Activated CD8-positive, alpha-beta memory T cell treated with anti-CD3 and anti-CD28 coated beads, Interleukin-2, amount 10 ng/mL, durations not matched to agents 7 days and 5 days (primary cell): ENCODE measurements at places on chromosomes 1 and 21. TPM values are rescaled to one million over a fixed set of nuclear protein-coding genes. Genes with fewer than 3 reads are reported as not detected.

MARCKSL1 gene
- 11.8 TPM for total RNA-seq

AZIN2 gene
- total RNA-seq: 19.4 TPM

HES2 gene
- 0.52 TPM for total RNA-seq

SLC9C2 gene
- total RNA-seq: not detected

ST6GALNAC3 gene
- total RNA-seq: 0.26 TPM

HEYL gene
- total RNA-seq: not detected

MAP3K21 gene
- 2.2 TPM for total RNA-seq

CR1L gene
- not detected for total RNA-seq

F5 gene
- total RNA-seq: 14.0 TPM

TCP10L gene
- not detected for total RNA-seq

SYT11 gene
- total RNA-seq: 29.9 TPM

NBPF6 gene
- not detected for total RNA-seq

LIX1L gene
- 36.2 TPM for total RNA-seq

C8B gene
- not detected for total RNA-seq

PPM1J gene
- not detected for total RNA-seq

CITED4 gene
- 2.9 TPM for total RNA-seq

TMEM125 gene
- total RNA-seq: not detected

GBP6 gene
- 0.19 TPM for total RNA-seq

SEC22B gene
- total RNA-seq: 23.8 TPM

ANKRD45 gene
- 0.20 TPM for total RNA-seq

KCNH1 gene
- not detected for total RNA-seq

SLFNL1 gene
- total RNA-seq: 0.35 TPM

IFI6 gene
- 461 TPM for total RNA-seq
